ENCODE measurements at places on chromosomes 13 and 19.

DNA sequence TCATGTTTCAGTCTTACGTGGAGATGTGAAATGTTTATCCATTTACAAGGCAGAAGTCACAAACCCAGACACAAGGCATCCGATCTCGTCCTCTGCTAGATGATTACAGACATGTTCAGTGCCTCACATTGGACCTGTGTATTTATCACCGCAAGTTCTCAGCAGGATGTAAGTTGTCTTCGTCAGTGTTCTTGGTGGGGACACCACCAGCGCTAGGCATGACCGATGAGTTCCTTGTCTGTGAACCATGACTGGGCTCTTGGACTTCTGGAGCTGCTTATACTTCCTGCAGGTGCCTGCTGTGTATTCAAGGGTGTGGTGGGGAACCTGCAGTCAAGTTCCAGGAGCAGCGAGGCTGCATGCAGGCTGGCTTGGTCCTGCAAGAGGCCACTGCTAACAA is 105.4 kb downstream of the URI1 start:
- no peak for DNase-seq

DNA sequence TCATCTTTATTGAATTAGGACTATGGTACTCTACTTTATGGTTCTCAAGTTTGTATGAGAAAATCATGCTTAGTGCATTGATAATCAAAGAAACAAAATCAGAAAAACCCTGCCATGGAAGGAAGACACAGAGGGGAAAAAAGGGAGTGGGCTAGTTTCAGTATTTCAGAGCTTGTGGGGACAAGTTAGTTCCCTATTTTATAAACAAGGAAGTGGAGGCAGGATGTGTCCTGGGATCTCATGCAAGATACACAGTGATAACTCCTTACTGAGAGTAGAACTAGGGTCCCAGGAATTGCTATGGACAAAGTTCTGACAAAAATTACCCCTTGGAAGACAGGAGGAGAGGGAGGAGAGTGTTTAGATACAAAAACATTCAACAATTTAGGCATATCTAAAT is 1277.3 kb downstream of the UQCRFS1 start:
- DNase-seq: no peak

- DNase-seq: no peak
Observed at GRCh38 chr19:3360421-3361383, 5.7 kb upstream of the NFIC start.

GRCh38 chr13:75366380-75367280 is 115.3 kb downstream of the TBC1D4 start:
- DNase-seq: no peak

- no peak for DNase-seq
Observed at GRCh38 chr13:100825557-100825956, 151.0 kb upstream of the TMTC4 start.

- DNase-seq: no peak
Observed at GRCh38 chr13:99624936-99625540, 123.8 kb downstream of the TM9SF2 start.
